ENCODE measurements at places on chromosomes 6 and 20. TPM values are rescaled to one million over a fixed set of nuclear protein-coding genes. Genes with fewer than 3 reads are reported as not detected.

FLOT1 gene
- total RNA-seq: 66.0 TPM

IL17A gene
- not detected for total RNA-seq

LSM14B gene
- total RNA-seq: 85.1 TPM

LY6G5C gene
- 5.6 TPM for total RNA-seq

BEND6 gene
- 20.7 TPM for total RNA-seq

SCUBE3 gene
- 2.8 TPM for total RNA-seq

TGM3 gene
- 0.31 TPM for total RNA-seq

NHSL1 gene
- 117 TPM for total RNA-seq

RAMACL gene
- 11.9 TPM for total RNA-seq

SLC25A27 gene
- 57.6 TPM for total RNA-seq

SPTLC3 gene
- 0.63 TPM for total RNA-seq

AIG1 gene
- 50.1 TPM for total RNA-seq

KIF6 gene
- 2.2 TPM for total RNA-seq

MOG gene
- 0.31 TPM for total RNA-seq

NKAIN4 gene
- 17.8 TPM for total RNA-seq

PRDM13 gene
- not detected for total RNA-seq

BMP7 gene
- total RNA-seq: 16.9 TPM

OGFR gene
- 26.9 TPM for total RNA-seq

KCNK16 gene
- not detected for total RNA-seq

TSPO2 gene
- not detected for total RNA-seq

WFDC5 gene
- not detected for total RNA-seq

CST2 gene
- total RNA-seq: not detected

ITCH gene
- 78.3 TPM for total RNA-seq

TMEM151B gene
- total RNA-seq: 63.2 TPM

CTCFL gene
- not detected for total RNA-seq

COL20A1 gene
- total RNA-seq: 5.0 TPM

RTN4IP1 gene
- total RNA-seq: 9.1 TPM

GRIK2 gene
- 245 TPM for total RNA-seq

BPIFA1 gene
- not detected for total RNA-seq

C20orf202 gene
- total RNA-seq: 1.3 TPM

All from parietal lobe (tissue), 2 donors.